Activated naive CD8-positive, alpha-beta T cell treated with anti-CD3 and anti-CD28 coated beads, Interleukin-2, amount 50 U/mL, for 16 hours (primary cell): ENCODE measurements at places on chromosomes 3 and 15.

- no peak for DNase-seq
Observed at GRCh38 chr15:71276336-71276665, 161.0 kb downstream of the THSD4 start.

GRCh38 chr15:85477061-85477460 lies 96.7 kb downstream of the AKAP13 start:
- DNase-seq, result no peak

DNA sequence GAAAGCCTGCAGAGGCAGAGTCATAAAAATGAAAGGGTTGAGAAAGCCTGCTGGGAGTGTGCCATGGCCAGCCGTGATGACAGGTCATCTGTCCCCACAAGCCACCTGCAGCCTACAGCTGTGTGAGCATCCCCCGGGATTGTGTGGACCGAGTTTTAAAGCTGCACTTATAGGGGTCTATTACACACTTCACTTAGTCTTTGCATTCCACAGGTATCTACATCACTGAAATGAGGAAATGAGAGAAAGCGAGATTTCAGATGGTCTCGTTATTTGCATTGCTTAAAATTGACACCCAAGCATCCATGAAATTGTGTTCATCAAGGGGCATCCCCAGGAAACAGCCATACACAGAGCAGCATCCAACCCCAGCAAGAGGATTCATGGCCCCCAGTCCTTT lies 137.6 kb upstream of the TRIM42 start:
- no peak for DNase-seq

DNA sequence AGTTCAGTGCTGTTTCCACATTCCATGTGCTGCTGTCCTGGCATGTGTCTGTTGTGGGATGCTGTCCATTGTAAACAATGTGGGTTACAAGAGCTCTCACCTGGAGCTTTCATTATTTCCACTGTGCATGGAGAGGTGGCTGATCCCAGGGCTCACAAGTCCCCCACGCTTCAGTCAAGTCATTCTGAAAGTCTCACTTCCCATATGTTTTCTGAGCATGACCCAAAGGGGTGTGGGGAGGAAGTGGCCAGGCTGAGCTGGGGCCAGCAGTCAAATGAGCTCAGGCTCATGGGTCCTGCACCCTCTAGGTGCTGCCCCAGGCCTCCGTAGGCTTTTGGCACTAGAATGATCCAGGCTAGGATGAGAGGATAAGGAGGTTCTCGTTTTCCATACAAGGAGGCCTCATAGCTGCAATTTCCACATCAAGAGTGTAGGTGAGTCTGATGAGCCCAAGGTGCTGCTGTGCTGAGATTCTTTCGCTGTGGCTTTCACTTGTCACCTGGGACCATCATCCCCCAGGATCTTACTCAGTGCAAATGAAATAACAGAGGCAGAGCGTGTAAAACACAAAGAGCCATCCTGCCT lies 22.0 kb downstream of the STARD5 start:
- DNase-seq, result no peak

DNA sequence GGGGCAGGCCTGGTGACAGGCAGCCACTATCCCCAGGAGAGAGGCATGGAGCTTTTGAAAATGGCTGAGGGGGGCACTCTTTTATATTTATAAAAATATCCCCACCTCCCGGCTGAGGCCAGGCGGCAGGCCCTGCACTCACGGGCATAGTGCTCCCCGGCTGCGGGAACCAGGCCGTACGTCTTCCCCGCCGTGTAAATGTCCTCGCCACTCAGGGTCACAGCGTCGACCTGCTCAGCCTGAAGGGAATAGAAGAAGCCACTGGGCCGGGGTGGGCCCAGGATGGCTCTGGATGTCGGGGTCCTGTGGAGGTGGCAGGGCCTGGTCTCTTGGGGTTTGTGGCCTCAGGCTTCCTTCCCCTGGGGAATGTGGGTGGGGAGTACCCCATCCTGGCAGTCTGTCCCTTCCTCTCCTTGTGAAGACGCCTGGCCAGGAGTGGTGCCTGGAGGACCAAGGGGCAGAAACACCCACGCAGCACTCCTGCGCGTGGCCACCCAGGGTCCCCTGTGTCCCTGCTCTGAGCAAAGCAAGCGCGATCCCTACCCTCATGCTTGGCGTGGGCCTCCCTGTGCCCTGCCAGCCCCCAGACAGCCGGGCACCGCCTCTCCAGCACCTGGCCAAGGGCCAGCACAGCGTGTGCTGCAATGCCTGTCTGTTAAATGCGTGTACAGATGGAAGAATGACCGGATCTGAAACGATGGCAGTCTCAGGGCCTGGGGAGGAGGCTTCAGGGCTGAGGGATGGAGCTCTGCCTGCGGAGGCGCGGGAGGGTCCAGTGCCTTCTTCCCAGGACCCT lies 18.9 kb downstream of the MELTF start:
- DNase-seq, result no peak
